ENCODE measurements at places on chromosomes 4 and X. TPM values are rescaled to one million over a fixed set of nuclear protein-coding genes. Genes with fewer than 3 reads are reported as not detected.

Gene FGF5
- 0.26 TPM for polyA plus RNA-seq

Gene CFAP99
- not detected for polyA plus RNA-seq

Gene GBA3
- not detected for polyA plus RNA-seq

Gene AREG
- polyA plus RNA-seq: not detected

Gene MUC7
- not detected for polyA plus RNA-seq

Gene SEL1L3
- polyA plus RNA-seq: 2.7 TPM

Gene ADAM29
- 0.48 TPM for polyA plus RNA-seq

Gene SPANXB1
- not detected for polyA plus RNA-seq

Gene GIMD1
- not detected for polyA plus RNA-seq

Gene CT47B1
- not detected for polyA plus RNA-seq

Gene ATP2B3
- 4.4 TPM for polyA plus RNA-seq
